ENCODE measurements at places on chromosomes 2 and 18.

GRCh38 chr2:68287580-68288441 is 31.9 kb downstream of the CNRIP1 start:
- DNase-seq = no peak

- peak; percentile 5 for DNase-seq
These were observed 257.4 kb downstream of the ASXL3 start for GRCh38 chr18:33835419-33835818.

GRCh38 chr2:30323499-30323898 is 92.2 kb downstream of the LBH start:
- no peak for DNase-seq

DNA sequence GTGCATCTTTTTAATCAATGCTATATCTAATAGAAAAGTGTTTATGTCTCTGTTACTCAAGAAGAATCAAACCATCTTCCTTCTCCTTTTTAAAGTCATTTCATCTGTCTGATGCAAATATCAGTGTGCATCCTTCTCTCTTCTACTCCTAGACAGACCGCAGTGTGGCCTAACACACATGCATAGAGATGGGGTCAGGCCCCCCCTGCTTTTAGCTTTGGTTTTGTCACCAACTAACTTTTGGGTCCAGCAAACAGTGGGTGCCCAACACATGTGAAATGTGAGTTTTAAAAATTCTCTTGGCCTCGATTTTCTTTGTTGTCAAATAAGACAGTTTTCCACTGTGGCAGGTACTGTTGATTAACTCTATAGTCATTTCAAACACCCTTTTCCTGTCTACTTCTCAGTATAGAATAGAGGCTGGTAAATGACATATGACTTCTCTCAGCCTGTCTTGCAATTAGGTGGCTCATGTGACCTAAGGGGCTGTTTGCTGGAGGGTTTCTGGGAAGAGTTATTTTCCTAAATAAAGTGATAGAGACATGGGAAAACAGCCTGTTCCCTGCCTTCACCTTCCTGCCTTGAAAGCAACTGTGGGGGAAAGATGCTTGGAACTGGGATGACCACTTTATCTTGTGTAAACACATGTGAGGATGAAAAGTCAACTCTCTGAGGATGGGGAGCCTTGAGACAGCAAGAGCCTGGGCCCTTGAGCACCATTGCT is 65.7 kb upstream of the DARS1 start:
- no peak for DNase-seq

GRCh38 chr2:223993634-223994232 is 36.5 kb downstream of the MRPL44 start:
- peak; percentile 68 for DNase-seq

- DNase-seq = no peak
These were observed 491.2 kb downstream of the PIK3C3 start for GRCh38 chr18:42446195-42446594.

- no peak for DNase-seq
These were observed 63.2 kb downstream of the MOGAT1 start for GRCh38 chr2:222734703-222735014.

- DNase-seq = peak; percentile 91
These were observed 31.2 kb upstream of the SLC66A3 start for GRCh38 chr2:11123856-11124759.

- no peak for DNase-seq
These were observed 2102.3 kb upstream of the CELF4 start for GRCh38 chr18:39667905-39668304.

DNA sequence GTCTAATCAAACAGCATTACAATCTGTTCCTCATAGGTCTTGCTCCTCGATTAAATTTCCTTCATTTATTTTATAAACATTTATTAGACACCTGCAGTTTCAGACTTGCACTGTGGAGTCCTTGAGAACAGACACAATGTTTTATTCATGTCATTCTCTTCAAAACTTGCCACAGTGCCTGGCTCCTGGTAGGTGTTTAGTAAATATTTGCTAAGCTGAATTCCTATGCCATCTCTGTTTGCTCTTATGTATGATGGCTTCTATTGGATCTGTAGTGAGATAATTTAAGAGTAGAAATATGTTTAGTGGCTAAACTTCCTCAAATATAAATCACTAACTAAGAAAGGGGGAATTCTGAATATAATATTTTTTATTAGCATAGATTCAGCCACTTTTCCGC is 61.4 kb downstream of the LRATD1 start:
- peak; percentile 7 for DNase-seq

DNA sequence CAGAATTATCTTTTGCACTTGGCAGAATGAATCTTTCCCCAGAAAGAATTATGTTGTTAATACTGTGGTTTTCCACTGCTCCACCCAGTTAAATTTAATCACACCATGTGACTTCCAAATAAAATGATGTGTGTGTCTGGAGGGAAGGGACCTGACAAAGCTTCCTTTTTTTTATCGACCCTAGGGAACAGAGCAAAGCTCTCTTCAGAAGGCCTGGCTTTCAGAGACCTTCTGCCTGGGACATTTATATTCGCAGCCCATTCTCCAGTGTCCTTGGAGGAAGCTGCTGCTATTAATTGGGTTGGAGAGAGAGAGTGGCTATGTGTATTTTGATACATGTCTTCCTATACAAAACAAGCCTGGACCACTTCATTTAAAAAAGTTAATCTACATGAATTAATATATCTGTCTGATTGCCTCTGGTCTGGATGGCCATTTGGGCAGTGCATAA is 233.7 kb downstream of the PRKCE start:
- DNase-seq = no peak

DNA sequence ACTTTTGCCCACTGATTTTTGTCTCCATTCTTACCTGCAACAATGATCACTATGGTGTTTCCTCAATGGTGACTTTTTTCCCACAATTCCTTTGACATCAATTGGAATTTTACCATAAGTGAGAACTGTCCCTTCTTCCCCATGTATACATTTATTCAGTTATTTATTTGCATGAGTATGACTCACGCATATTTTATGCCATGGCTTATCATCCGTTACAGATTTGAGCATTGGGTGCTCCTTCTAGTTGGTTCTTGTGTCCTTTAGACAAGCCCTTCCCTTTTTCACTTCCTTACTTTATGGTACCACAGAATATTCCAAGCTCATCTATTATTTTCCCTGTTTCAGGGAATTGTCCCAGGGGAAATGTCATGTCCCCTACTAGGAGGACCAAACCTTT is 7.6 kb downstream of the COX5B start:
- DNase-seq = no peak

- no peak for DNase-seq
These were observed 921 bp upstream of the FABP1 start for GRCh38 chr2:88128654-88129312.

DNA sequence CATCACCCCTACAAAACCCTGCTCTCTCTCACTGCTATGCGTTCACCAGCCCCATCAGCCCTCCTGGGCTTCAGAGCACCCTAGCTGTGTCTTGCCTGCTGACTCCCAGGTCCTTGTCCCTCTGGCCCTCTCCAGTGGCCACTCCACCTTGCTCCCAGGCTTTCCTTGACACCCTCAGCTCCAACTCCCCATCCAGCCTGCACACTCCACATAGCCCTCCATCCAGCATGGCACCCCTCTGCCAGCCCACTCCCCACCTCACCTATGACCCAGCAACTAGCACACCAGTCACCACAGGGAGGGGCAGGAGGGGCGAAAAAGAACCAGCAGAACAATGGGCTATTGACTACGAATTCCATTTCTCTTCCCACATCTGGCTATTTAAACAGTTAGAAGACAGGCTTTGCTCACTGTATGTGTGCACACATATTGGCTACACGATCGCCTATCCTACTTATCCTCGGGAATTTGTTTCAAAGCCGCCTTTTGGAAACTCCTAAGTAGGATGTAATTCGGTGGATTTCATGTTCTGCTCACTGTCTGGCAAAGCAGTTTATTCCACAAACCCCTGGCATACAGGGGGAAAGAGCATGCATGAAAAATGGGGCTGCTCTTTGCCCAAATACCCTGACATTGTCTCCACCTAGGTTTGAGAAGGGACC is 195.3 kb downstream of the SMAD2 start:
- no peak for DNase-seq

DNA sequence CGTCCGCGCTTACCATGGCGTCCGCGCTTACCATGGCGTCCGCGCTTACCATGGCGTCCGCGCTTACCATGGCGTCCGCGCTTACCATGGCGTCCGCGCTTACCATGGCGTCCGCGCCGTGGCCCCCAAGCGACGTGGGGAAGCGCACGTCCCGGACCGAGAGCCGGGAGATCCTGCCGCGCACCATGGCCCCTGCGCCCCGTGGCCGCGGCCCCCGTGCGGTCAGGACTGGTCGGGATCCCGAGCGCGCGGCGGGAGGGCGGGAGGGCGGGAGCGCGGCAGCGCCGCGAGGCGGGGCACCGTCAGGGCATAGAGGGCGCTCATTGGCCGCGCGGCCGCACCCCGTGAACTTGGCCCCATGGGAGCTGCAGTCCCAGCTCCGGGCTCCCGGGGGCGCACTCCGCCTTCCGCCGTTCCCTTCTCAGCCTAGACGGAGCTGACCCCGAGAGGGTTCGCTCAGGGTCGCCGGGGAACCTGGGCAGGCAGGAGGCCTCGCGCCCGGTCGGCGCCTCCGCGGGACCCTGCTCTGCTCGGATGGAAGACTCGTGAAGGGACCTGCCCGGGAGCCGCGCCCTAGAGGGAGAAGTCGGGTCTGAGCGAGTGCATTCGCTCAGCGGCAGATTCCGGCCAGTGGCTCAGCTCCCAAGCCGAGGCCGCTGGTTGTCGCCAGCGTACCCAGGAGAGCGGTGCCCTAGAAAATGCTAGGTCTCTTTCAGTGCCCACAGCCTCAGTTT is at the start of gene ENOSF1:
TSS of gene ENOSF1 (minus strand) at position 230 of the 734 bp plus-strand sequence. CDS start at position 187, 43 bp downstream.
- DNase-seq = peak; percentile 60

DNA sequence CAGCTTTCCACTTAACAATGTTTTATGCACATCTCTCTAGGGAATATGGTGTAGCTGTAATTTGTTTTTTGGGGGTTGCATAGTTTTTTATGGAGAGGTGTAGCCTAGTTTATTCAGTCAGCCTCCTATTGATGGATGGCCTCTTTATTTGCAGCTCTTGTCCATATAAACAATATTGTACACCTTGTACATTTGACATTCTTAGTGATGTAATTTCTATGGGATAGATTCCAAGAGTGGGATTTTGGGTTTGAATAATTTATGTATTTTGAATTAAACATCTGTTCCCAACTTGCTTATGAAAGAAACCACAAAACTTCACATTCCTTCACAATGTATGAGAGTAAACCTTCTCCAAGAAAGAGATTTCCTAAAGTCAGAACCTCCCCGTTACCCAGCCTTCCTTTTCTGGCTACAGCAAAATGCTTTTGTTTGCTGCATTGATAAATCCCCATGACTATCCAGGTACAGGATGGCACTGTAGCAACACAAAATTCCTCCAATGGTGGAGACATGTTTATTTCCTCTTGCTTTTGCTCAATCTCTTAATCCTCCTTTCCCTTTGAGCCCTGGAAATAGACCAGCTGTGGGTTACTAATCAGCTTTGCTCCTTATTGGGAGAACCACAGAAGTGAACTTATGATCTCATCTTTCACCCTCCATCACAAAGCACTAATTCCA is 58.4 kb upstream of the GALR1 start:
- DNase-seq = no peak

DNA sequence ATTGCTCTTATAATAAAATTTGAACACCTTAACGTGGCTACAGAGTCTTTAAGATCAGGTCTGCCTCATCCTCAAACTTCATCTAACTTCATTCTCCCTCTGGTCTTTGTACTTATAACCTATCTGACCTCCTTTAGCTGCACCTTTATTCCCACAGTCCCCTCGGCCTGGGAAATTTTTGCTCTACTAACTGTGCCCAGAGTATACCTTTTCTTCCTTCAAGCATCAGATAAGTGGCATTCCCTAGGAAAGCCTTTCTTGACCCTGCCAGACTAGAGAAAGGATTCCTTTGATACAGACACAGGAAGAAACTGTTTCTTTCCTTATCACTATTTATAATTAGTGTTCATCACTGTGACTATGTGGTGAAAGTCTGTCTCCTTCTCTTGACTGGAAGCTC is 79.2 kb upstream of the RPRM start:
- DNase-seq = no peak

GRCh38 chr18:38250971-38251370 is 685.4 kb upstream of the CELF4 start:
- DNase-seq = no peak

- DNase-seq = no peak
These were observed 378.3 kb upstream of the SALL3 start for GRCh38 chr18:78601349-78601748.

- DNase-seq = no peak
These were observed 74.7 kb upstream of the ODC1 start for GRCh38 chr2:10522726-10523405.

- peak; percentile 2 for DNase-seq
These were observed 58.1 kb downstream of the HEATR5B start for GRCh38 chr2:37026050-37026449.

GRCh38 chr2:36480636-36481035 is 117.3 kb downstream of the FEZ2 start:
- DNase-seq = no peak

- DNase-seq = no peak
These were observed 51.4 kb upstream of the MAP4K3 start for GRCh38 chr2:39488450-39488849.

- no peak for DNase-seq
These were observed 44.7 kb downstream of the AFTPH start for GRCh38 chr2:64568836-64569235.

- no peak for DNase-seq
These were observed 685.4 kb upstream of the NRXN1 start for GRCh38 chr2:51717312-51717711.

GRCh38 chr2:189830510-189830909 is 46.3 kb downstream of the PMS1 start:
- no peak for DNase-seq

DNA sequence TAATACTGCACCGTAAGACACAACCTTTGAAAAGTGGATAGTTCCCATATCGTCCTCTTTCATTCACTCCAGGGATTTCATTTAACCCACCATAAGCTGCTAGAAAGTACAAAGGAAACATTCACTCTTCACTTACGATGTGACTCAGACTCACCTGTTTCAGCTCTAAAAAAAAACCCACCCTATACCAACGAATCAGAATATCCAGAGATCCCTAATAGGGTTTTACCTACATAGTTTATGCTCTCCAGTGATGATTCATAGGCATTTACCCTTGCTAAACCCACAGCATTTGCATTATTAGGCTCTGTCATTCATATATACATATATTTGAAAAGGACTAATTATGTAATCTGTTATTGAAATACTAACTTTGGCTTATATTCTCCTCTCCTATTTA is 60.2 kb downstream of the PRPF40A start:
- no peak for DNase-seq

Data from NCI-H345 (cell line).